ENCODE measurements at places on chromosomes 7 and 10. TPM values are rescaled to one million over a fixed set of nuclear protein-coding genes. Genes with fewer than 3 reads are reported as not detected.

IMPDH1 gene
- 27.0 TPM for total RNA-seq

EEPD1 gene
- total RNA-seq: 27.8 TPM

SFRP5 gene
- total RNA-seq: 0.62 TPM

FBXL13 gene
- total RNA-seq: 5.0 TPM

TFEC gene
- 2.2 TPM for total RNA-seq

PHYHIPL gene
- 42.4 TPM for total RNA-seq

PLEKHS1 gene
- not detected for total RNA-seq

ANXA8L1 gene
- total RNA-seq: not detected

SMO gene
- 8.7 TPM for total RNA-seq

TPK1 gene
- 5.6 TPM for total RNA-seq

PRPS1L1 gene
- not detected for total RNA-seq

VAX1 gene
- total RNA-seq: 1.2 TPM

CALML3 gene
- not detected for total RNA-seq

GRID2IP gene
- total RNA-seq: 1.2 TPM

SPDYE2B gene
- total RNA-seq: not detected

MYL10 gene
- total RNA-seq: not detected

VPS37D gene
- total RNA-seq: 21.5 TPM

HIP1 gene
- 16.5 TPM for total RNA-seq

CDH23 gene
- total RNA-seq: 1.2 TPM

FRMD4A gene
- total RNA-seq: 153 TPM

LIPF gene
- total RNA-seq: not detected

ANKRD1 gene
- total RNA-seq: not detected

ANKRD2 gene
- not detected for total RNA-seq

ACSL5 gene
- 3.0 TPM for total RNA-seq

SDHAF3 gene
- total RNA-seq: 13.3 TPM

FAM180A gene
- not detected for total RNA-seq

FANK1 gene
- total RNA-seq: 2.5 TPM

TSPAN33 gene
- total RNA-seq: 4.7 TPM

HOXA7 gene
- total RNA-seq: not detected

USP54 gene
- 31.7 TPM for total RNA-seq

TRPV5 gene
- total RNA-seq: 0.31 TPM

ADAP1 gene
- total RNA-seq: 32.0 TPM

FFAR4 gene
- total RNA-seq: not detected

RPEL1 gene
- total RNA-seq: 0.16 TPM

CXCL12 gene
- 19.0 TPM for total RNA-seq

PAX4 gene
- total RNA-seq: not detected

AKR1C8 gene
- total RNA-seq: 0.78 TPM

CAPZA2 gene
- total RNA-seq: 214 TPM

SPAM1 gene
- not detected for total RNA-seq

ASIC3 gene
- total RNA-seq: 0.62 TPM

DGKB gene
- total RNA-seq: 6.6 TPM
